ENCODE measurements at places on chromosomes 5 and 9. TPM values are rescaled to one million over a fixed set of nuclear protein-coding genes. Genes with fewer than 3 reads are reported as not detected.

Gene RORB
- 0.26 TPM for total RNA-seq

Gene FAM163B
- 0.39 TPM for total RNA-seq

Gene PRPF4
- total RNA-seq: 48.5 TPM

GRCh38 chr5:27472871-27473270 lies 434.5 kb upstream of the CDH9 start:
- H3K4me1 ChIP-seq: no peaks in the 10 kb centered on the region
- H3K4me3 ChIP-seq: peak overlapping the region; percentile 96
- peaks cover 26% of the 10 kb centered on the region for H3K36me3 ChIP-seq
- no peak for DNase-seq
- no peaks in the 10 kb centered on the region for H3K27me3 ChIP-seq

DNA sequence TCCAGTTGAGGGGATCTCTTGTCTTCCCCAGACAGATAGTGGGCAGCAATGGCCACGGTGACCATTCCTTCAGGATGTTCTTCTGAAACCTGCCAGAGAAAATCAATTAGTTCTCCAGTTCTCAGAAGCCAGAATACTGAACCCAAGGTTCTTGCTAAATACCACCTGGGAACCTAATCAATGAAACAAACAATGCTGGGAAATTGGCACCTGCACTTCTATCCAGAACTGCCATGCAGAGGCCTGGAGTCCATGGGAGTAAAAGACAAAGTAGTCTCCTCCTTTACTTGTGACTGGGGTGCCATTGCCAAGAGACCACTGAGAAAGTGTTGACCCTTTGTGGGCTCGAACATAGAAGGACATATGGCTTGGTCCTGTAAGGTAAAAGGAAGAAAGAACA lies 45.7 kb downstream of the ERMP1 start:
- H3K36me3 ChIP-seq: peaks cover 35% of the 10 kb centered on the region
- H3K27ac ChIP-seq: no peak overlapping the region
- no peaks in the 10 kb centered on the region for H3K27me3 ChIP-seq
- no peak overlapping the region for H3K4me3 ChIP-seq
- DNase-seq: no peak

DNA sequence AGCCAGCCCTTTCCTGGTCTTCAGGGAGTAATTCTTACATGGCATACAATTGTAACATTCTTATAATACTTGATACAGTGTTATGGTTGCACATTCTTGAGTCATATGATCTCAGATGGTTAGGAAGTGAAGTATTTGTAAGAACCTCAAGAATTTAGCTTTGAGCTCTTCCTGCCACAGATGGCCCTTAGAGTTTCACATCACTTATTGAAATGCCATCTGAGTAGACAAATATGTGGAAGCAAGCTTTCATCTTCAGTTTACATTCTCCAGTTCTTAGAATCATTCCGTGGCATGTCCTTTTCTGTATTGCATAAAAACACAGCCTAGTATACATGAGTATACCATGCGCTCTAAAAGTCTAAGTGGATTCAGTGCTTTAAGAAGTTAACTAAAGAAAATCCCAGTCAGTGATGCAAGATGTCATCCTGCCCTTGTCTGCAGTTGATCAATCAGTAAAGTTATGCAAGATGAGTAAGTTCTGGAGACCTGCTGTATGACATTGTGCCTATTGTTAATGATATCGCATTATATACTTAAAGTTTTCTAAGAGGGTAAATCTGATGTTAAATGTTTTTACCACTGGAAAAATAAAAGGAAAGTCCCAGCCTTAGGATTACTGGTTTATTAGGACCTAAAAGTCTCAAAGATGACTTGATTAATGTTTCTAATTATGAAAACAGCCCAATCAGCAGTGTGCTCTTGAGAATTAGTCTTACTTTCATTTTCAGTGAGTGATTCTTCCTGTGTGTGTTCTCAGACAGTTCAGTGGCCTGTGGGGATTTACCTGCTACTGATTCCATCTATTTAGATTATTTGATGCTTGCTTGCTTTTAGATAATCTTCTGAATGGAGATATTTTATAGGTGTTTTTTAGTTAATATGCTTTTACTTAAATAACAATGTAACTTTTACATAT lies 29.4 kb downstream of the RHOBTB3 start:
- DNase-seq: no peak
- no peaks in the 10 kb centered on the region for H3K36me3 ChIP-seq
- H3K27me3 ChIP-seq: no peaks in the 10 kb centered on the region
- H3K27ac ChIP-seq: no peak overlapping the region
- H3K4me3 ChIP-seq: no peak overlapping the region
